ENCODE measurements at places on chromosomes 2 and 18.
A peak's percentile ranks its signal among the peaks of the same experiment; 100 is the strongest.

DNA sequence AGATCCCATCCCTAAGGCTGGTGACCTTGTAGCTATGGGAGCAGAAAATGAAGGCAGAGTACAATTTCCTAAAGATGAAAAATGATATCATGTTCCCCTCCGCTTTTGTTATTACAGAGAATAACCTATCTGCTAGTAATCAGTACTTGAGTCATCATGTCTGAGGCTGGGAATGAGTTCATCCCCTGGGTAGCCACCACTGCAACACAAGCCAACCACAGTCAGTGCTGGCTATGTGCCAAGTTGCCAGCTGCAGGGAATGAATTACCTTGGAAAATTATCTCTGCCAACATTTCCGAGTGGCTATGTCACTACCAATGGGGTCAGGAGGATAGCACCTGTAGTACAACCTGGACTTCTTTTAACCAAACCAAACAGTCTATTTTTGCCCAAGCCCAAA lies 1094.7 kb upstream of the DDX18 start:
- DNase-seq, result no peak

- DNase-seq, result no peak
Measured at GRCh38 chr2:168643979-168644378, 158.5 kb upstream of the NOSTRIN start.

- peak; percentile 33 for DNase-seq
Measured at GRCh38 chr18:48902856-48903601, 47.7 kb downstream of the SMAD7 start.

DNA sequence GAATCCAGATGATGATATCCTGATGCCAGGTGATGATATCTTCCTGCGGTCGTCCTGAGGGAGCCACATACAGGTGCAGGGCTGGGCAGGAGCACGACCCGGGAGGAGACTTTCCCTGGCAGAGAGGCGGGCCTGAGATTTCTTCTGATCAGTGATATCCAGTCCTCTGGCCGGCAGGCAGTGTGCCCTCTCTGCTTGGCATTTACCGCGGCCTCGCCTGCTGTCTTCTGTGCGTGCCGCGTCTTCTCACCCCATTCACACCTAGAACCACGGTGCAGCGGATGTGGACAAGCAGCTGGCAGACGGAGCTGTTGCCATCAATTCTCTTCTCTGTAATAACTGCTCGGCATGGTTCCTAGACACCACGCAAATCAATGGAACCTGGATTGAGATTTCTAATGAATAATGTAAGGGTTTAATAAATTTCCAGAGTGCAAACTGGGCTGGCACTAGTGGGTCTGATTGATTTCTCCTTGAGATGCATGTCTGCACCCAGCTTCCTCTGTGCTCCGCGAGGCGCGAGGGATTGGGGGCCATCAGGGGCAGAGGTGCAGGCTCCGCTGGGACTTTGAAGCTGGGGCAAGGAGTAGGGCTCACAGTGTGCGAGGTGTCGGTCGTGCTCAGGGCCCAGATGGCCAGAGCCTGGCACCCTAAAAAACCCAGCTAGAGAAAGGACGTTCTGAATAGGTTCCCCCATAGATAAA lies 208.9 kb upstream of the HDAC4 start:
- DNase-seq, result no peak

GRCh38 chr2:85804583-85804982 lies 50.8 kb downstream of the ATOH8 start:
- DNase-seq, result no peak

- DNase-seq, result no peak
Measured at GRCh38 chr18:51123481-51123880, 74.0 kb downstream of the MEX3C start.

DNA sequence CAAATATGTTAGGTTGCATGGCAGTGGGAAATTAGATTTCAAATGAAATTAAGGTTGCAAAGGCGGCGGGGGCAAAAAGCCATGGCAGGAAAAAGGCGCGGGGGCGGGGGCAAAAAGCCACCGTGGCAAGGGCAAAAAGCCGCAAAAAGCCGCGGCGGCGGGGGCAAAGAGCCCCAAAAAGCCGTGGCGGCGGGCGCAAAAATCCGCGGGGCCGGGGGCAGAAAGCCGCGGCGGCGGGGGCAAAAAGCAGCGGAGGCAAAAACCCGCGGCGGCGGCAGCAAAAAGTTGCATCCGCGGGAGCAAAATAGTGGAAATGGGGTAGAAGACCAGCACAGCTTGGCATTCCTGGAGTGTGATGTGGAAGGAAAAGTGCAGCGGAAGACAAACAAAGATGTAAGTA lies 417.1 kb downstream of the ANKRD30B start:
- no peak for DNase-seq

DNA sequence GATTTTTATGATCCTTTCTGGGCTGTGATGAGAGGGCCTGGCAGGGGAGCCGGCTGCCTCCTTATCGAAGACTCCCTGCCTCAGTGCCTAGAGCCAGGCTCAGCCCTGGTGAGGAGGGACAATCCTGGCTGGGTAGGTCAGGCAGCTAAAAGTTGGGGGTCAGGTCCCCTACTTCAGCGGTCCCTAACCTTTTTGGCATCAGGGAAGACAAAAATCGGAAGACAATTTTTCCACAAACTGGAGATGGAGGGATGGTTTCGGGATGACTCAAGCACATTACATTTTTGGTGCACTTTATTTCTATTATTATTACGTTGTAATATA lies 53.1 kb downstream of the HS1BP3 start:
- DNase-seq, result no peak
